ENCODE measurements at places on chromosomes 4 and X.

- DNase-seq: no peak
These were observed 51.5 kb upstream of the RAB9B start for GRCh38 chrX:103883533-103883932.

DNA sequence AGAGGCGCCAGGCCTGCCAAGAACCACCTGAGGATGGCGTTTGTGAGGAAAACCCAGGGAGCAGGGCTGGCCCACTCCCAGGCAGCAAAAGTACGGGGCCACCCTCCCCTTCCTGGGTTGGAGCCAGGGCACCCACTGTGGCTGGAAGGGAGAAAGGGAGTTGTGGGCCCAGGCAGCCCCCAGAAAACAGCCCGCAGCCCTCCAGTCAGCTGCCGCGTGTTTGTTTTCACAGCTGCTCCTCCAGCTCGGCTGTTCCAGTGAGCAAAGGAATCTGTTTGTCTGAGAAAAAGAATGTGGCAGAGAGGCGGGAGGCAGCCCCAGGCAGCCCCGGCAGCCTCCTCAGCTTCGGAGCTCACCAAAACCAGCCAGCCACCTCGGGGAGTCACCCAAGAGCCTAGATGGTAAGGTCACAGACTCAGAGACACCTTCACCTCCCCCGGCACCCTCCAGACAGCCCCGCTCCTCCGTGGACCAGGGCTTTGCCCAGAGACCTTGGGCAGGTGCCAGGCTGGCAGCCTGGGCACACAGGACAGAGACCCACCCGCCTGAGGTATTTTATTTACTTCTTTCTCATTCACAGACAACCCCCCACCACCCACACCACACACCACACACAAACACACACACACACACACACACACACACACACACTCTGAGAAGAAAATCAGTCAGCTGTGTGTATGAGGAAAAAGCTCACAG, 338.1 kb downstream of the BCOR start:
- peak; percentile 29 for DNase-seq

DNA sequence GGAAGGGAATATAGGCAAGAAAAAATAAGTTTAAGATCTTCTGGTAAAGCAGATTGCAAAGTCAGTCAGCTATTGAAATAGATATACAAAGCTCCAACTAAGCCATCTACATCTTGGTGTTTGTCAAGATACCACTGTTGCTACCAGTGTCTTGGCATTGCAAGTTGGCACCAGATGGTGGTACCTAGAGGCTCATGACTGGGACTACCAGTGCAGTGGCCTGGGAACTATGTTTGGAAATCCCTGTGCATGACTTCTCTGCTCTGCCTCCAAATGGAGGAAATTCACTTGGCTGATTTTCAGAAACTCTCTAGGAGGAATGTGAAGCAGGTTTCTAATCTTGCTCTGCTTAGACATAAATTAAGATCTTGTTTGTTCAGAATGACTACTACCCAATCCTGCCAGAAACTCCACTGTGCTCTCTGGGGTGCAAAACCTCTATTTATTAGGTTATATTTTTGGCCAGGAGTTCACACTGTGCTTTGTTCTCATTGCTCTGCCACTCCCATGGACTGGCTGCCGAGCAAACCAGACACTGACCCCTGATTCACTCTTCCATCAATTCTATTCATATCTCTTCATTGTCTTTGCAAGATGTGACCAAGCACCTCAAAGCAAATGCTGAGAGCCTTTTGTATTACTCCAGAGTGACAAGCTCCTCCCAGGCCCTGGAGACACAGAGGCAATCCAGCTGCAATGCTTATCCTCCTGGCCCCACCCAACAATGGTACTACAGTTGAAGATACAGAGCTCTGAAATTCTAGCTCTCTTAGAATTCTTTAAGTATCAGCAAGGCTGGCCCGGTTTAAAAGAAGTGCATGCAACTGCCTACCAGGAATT, 272.3 kb upstream of the FGF16 start:
- no peak for DNase-seq

GRCh38 chrX:54076903-54077302, 32.6 kb upstream of the PHF8 start:
- no peak for DNase-seq

- DNase-seq: no peak
These were observed 29.2 kb upstream of the AREG start for GRCh38 chr4:74415602-74416300.

GRCh38 chr4:4427121-4427870, 40.4 kb downstream of the NSG1 start:
- DNase-seq: no peak

GRCh38 chr4:7309181-7309580, 116.8 kb downstream of the SORCS2 start:
- DNase-seq: no peak

GRCh38 chr4:20313237-20314030, 61.7 kb downstream of the SLIT2 start:
- DNase-seq: no peak

GRCh38 chr4:182862141-182862875, 54.9 kb downstream of the DCTD start:
- no peak for DNase-seq

- no peak for DNase-seq
These were observed 28.8 kb upstream of the GRIA3 start for GRCh38 chrX:123155327-123155726.

GRCh38 chr4:12979797-12980196, 504.3 kb downstream of the RAB28 start:
- no peak for DNase-seq

GRCh38 chrX:26918631-26919030, 544.5 kb downstream of the PPP4R3C start:
- DNase-seq: peak; percentile 1

DNA sequence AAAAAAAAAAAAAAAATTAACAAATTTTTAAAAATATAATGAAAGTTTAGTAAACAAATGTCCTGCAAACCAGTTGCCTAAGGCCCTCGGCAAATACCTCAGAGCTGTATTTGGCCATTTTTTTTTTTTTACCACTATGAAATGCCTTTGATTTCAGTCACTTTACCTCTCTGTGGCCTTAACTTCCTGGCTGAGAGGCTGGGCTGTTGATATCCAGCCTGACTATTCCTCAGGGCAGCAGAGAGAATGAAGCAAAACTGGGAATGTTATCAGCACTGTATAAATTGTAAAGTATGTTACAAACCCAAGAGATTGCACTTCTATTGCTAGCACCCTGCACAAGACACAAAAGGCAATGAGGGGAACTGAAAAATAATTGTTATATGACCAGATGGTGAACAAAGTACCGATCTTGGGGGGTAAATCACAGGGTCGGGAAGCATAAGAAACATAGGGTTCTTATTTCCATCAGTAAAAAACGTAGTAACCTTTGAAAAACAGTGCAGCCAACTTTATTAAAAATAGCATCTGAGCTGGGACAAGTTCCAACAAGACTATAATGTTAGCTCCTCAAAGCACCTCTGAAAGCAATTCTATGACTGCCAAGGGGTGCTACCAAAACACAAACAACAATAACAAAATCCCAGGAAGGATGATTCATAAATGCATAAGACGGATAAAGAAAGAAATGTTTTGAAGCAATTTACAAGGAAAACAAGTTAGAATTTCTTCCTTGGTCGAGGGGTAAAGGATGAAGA, 18.1 kb downstream of the USP46 start:
- DNase-seq: no peak

- no peak for DNase-seq
These were observed 326.5 kb downstream of the TEX13C start for GRCh38 chrX:125646195-125646594.

DNA sequence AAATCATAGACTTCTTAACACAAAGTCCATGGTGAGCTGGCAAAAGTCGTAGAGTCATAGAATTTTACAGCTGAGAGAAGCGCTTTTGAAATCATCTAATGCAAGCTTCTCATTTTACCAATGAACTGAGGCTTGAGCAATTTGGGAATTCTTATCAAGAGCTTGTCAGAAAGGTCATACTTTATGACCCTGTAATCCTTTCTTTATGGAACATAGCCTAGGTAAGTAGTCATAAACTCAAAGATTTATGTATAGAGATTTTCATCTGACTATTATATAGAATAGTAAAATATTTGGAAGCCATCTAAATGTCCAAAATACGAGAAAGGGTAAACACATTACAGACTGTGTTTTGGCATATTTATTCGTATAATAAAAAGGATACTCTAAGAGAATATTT, 563.5 kb downstream of the PCDH7 start:
- DNase-seq: no peak

DNA sequence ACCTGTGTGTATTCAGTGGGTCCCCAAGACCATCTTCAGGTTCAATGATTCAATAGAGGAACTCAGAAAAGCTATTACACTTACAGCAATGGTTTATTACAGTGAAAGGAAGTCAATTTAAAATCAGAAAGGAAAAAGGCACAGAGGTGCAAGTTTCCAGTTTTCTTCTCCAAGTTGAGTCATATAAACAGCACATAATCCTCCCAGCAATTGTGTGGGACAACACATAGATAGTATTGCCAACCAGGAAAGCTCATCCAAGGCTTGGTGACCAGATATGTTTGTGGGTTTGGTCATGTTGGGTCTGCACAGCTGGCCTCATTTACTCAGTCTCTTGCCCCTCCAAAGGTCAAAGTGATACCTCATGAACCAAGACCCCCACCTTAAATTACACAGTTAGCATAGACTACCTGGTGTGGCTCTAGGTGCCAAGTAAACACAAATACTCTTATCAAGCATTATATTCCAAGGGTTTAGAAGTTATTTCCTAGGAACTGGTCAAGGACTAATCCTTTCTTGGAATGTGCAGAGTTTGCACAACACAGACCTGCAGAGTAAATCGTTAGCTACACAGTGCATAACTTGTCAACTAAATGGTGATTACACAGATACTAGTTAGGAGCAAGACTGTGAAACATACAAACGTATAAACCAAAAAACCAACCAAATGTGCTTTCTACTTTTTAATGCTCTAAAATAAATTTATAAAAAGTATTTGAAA, 777.3 kb downstream of the PCDH18 start:
- no peak for DNase-seq

DNA sequence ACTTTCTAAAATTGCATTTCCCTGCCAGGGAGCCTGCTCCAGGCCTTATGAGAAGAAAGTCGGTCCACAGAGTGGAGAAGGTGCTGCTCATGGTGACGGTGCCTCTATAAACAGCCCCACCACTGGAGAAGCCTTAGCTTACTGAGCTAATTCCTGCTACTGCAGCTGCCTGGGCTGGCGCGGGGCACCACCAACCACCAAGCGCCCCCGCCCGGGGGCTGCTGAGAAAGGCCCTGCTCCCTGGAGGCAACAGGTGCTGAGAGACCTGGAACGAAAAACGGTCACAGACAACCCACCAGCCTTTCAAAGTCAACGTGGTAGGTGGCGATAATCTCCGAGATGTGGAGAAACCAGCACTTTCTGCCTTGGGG, 2.9 kb downstream of the HCFC1 start:
- DNase-seq: no peak

- no peak for DNase-seq
These were observed 870.6 kb upstream of the SLIT2 start for GRCh38 chr4:19381068-19381467.

DNA sequence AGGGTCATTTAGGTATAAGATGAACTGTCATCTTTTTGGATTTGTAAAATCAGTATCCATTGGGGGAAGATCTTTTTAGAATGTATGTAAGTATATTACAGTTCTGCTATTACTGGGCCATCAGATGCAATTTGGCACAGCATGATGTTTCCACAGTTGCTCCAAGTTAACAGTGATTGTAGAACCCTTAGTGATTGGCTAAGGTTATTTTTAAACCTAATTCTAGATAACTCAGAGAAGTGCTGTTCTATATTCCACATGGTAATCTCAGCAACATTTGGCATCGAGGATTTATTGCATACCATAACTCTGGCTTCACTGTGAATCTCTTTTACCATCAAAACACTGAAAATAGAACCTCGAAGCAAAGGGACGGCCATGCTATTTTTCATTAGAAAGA, 215.7 kb upstream of the HAND2 start:
- DNase-seq: no peak

GRCh38 chr4:7375427-7375826, 59.3 kb downstream of the PSAPL1 start:
- no peak for DNase-seq
